ENCODE measurements at places on chromosomes 16 and 17.

- DNase-seq: no peak
Observed at GRCh38 chr16:55349867-55350266, 25.9 kb downstream of the IRX6 start.

DNA sequence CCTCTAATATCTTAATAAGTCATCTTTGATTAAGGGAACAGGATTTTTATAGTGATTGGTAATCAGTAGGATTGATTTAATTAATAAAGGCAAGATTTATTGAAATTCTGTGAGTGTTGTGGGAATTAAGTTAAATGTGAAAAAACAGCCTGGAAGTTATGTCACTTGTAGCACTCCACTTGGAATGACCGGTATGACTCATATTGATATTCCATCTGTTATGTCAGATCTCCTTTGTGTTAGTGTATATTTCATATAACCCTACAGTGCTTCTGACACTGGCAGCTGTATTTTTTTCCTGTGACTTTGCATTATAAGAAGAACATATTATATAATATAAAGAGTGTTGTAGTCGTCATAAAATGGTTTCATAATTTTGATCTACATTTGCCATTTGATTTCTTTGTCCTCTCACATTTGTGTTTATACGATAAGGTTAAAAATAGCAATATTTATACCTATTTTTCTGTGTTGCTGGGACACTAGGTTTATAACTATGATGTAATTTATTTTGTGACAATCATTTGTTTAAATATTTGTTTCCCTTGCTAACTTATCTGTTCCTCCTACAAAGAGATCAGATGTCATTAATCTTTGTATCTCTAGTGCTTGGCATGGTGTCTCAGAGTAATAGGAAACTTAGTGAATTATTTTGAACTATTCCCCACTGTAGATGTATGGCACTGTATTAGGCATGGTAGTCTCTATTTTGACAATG lies 249.0 kb downstream of the BCAS3 start:
- no peak for DNase-seq

DNA sequence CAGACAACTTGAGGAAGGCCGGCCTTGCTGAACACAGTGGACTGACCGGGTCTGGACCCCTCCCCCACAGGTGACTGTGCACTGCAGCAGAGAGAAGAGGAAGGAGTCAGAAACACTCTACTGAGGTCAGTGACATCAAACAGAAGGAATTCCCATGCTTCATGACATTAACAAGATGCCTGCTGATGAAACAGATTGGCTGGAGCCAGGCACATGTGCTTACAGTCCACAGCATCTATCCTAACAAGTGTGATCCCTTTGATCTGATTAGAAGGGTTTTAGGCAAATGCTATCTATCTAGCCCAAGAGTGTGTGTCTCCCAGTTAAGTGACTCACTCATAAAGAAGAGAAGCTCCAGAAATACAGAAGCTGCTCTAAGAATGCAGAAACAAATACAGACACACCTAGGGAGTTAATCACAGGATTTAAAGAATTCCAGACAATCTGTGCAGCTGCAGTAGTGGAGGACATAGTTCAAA lies 90.2 kb downstream of the SYCE1L start:
- no peak for DNase-seq

GRCh38 chr17:977166-977565 lies 2.4 kb downstream of the NXN start:
- DNase-seq: no peak

GRCh38 chr17:80068301-80069222 lies 32.1 kb downstream of the CCDC40 start:
- DNase-seq: no peak

- no peak for DNase-seq
Observed at GRCh38 chr16:75486014-75486675, 9.1 kb downstream of the CHST6 start.

DNA sequence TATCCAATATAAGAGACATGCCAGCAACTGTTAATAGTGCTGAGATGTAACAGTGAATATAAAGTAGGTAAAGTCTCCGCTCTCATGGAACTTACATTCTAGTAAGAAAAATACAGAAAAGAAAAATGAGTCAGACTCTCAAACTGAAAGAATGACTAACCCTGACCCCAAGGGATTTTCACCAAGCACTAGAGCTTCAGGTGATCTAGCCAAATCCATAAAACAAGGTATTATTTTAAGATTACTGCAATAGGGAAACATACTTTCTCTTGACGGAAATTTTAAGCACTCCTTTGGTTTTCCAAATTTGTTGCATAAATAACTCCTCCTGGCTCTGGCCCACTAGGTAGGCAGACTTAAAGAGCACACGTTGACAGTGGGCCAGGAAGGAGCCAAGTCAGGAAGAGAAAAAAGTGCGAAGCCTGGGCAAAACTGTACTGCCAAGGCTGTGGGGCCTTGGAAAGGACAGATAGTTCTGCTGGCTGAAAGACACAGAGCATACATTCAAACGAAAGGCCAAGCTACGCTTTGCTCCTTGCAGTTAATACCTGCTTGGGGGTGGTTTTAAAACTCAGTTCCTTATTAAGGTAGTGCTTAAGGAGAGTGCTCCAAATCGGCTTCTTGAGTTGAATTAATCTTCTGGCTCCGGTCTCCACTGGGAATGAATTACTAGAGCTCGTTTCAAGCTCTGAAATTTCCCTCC lies 1.4 kb downstream of the GOT2 start:
- no peak for DNase-seq

GRCh38 chr16:29825145-29826044 lies 5.1 kb downstream of the MVP start:
- no peak for DNase-seq

Measured in anterior cingulate cortex (tissue), 58 donors.